ENCODE measurements at places on chromosomes 7 and 10. TPM values are rescaled to one million over a fixed set of nuclear protein-coding genes. Genes with fewer than 3 reads are reported as not detected.

The LDB3 gene
- polyA plus RNA-seq: 0.96 TPM

The NYAP1 gene
- 2.9 TPM for polyA plus RNA-seq

The SYT15B gene
- polyA plus RNA-seq: 0.83 TPM

The MRPS17 gene
- polyA plus RNA-seq: 22.8 TPM

DNA sequence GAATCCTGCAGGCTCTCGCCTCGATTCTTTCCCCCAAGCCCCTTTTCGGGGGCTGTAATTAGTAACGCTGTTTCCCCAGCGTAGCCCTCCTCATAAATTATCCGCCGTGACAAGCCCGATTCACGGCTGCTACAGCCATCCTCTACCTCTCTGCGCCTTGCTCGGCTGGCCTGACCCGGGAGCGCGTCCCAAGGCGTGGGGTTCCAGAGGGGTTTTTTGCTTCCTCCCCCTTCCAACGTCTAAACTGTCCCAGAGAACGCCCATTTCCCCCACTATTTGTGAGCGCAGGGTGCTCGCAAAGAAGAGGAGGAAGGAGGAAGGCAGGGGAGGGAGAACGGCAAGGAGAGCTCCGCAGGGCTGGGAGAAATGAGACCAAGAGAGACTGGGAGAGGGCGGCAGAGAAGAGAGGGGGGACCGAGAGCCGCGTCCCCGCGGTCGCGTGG lies 880 bp downstream of the HOXA5 start:
- no peak for DNase-seq

GRCh38 chr10:131723297-131724168 lies 177.3 kb upstream of the PPP2R2D start:
- DNase-seq: no peak

GRCh38 chr7:2941216-2941859 lies 97.2 kb upstream of the GNA12 start:
- DNase-seq: no peak

GRCh38 chr7:73891178-73891885 lies 30.4 kb downstream of the TMEM270 start:
- DNase-seq: no peak

DNA sequence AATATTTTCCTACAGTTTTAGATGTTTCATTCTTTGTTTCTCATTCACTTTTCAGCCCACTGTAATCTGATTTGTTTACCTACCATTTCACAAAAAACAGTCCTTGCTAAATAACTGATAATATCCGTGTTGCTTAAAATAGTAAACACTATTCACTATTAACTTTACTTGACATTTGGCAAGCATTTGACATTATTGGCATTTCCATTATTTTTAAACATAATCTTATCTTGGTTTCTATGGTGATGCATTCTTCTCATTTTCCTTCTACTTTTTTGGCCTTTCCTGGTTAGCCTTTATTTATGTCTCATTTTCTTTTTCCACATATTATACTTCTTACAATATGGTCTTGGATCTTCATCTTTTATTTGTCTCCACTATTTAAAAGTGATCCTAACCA lies 715.3 kb downstream of the DNAJB9 start:
- no peak for DNase-seq

GRCh38 chr10:14328881-14329672 lies 1.6 kb downstream of the FRMD4A start:
- no peak for DNase-seq

DNA sequence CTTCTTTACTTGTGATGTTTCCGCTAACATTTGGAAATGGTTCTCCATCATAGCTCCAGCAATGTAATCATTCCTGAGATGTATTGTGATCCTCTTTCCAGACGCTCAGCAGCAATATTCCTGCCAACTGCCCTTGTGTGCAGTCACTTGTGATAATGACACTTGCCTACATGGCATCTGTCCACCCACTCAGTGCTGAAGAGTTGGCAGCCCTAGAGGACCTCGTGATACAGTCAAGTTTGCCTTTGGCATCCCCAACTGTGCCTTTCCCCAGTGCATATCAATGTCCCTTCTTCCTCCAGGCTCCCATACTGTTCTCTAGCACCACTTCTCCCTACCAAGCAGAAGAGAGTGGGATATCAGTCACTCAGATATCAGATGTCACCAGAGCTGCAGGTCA lies 64.9 kb downstream of the MYOF start:
- DNase-seq: no peak

DNA sequence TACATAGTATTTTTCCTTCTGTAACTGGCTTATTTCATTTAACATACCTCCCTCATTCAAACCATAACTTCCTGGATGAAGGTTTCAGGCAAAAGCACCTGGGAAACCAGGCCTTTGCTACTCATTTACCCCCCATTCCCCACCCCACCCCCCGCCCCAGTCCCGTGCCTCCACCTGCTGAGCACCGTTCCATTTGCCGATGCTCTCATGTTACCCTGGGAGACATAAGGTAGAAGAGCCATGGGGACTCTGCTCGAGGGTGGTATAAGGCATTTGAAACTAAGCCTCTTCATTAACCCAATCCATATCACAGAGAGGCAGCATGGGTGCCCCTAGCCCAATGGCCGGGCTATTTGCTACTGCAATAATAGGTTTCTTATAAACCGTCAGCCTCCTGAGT lies 22.2 kb upstream of the MCM10 start:
- DNase-seq: no peak
